ENCODE measurements at places on chromosomes 12 and 14. TPM values are rescaled to one million over a fixed set of nuclear protein-coding genes. Genes with fewer than 3 reads are reported as not detected.

Gene TBC1D30
- total RNA-seq, result 11.9 TPM

Gene RGS6
- 4.5 TPM for total RNA-seq

GRCh38 chr12:56151672-56152131 is 685 bp upstream of the MYL6B start:
- DNase-seq, result no peak

DNA sequence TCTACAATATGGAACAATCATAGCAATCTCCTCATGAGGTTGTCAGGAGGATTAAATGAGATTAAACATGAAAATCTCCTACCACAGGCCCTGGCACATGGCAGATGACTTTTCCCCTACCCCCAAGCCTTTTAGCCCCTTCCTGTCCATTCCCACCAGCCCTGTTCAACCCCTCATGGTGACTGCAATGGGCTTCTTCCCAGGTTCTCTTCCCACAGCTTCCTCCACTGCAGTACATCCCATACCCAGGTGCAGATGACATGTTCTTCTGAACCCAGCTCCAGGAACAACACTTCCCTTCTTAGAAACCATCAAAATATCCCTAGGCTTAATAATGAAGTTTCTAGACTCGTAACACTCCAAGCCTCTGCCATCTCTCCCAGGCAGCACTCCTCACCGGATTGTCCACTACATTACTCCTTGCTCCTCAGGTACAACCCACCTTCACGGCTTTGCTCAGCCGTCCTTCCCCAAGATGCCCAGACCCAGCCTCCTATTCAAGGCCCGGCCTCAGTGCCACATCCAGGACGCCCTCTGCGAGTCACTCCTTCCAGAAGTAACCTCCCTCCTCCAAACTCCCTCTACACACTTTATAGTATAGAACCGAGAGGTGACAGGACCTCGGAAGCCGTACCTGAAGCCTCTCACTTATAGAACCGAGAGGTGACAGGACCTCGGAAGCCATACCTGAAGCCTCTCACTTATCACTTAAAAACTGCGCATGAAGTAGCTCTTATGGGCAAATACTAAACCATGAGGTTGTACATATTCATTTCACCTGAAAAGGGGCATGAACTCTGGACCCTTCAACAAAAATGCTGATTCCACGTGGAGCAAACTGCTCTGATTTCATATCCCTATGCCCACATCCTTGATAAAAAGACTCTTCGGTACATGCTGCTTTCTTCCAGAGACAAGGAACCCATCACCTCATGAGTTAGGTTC is 1.5 kb downstream of the CRACR2A start:
- no peak for DNase-seq

DNA sequence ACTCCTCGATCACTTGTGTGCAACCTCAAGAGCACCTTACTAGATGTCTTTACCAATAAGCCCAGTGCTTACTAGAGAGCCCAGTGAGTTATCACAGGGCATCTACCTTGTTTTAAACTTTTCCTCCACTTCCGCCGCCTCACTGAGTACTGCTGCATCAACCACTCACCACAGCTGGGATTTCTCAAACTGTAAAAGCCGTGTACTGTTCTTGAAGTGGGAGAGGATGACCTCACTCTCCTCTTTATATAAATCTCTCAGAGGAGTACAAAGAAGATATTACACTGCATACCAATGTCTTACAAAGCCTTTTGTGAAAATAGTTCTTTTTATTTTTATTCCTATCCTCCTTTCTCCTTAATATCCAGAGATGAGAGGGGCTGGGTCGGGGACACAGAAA is 94.1 kb downstream of the PLCZ1 start:
- no peak for DNase-seq

- DNase-seq, result no peak
These were observed 372.0 kb downstream of the FUT8 start for GRCh38 chr14:65784574-65784973.

GRCh38 chr14:33556382-33557121 is 394.3 kb downstream of the EGLN3 start:
- no peak for DNase-seq
